ENCODE measurements at places on chromosomes 4 and X.

DNA sequence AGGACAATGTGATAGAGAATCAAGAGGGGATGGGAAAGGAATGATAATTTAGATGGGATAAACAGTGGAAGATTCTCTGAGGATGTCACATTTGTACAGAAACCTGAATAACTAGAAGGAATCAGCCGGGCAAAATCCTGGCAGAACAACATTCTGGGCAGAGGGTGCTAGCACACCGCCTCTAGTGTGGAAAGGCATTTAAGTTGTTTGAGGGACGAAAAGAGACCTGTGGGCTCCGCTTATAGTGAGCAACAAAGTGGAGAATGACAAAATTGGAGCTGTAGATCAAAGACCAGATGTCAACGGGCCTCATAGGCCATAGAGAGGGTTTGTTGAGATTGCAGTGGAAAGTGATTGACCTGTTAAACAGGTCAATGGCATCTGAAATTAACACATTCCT is 596.0 kb upstream of the SLIT2 start:
- no peak for DNase-seq

GRCh38 chr4:176781739-176782100 is 11.0 kb downstream of the VEGFC start:
- DNase-seq, result no peak

DNA sequence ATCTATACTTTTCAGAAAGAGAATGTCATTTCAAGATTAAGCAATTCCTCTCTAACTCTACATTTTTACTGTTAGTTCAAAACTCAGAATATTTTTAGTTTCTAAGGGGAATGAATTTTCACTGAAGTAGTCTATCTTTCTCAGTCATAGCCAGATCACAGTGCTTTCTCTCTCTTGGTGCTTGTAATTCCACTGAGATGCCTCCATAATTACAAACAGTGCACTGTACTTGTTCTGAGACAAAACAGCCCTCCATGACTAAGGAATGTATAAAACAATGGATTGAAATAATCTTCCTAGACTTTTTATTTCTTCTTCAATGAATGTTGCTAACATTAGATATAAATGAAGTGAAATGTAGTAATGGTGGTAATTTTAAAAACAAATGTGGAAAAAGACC is 603.2 kb upstream of the FAM241A start:
- DNase-seq, result no peak

- DNase-seq, result no peak
These were observed 411.7 kb downstream of the ARHGAP24 start for GRCh38 chr4:85886665-85887064.

DNA sequence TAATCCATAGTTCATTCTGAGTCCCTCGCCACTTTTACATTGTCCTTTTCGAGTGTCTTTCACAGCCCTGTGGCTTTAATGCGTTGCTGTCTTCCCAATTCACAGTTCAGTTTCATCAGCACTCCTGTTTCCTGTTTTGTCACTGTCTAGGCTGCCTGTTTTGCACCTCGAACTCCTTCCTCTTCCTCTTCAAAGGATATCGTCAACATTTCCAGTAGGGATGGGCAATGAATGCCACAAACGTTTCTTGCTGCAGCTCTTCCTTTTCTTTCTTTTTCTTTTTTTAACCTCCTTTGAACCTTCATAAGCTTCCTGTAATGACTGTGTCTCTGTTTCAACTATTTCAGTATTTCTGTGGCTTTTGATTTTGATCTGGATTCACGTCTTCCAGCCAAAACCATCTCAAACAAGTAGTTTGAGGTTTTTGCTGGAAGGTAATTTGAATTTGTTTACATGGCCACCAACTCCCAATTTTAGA is 105.4 kb downstream of the ANXA3 start:
- DNase-seq, result no peak

DNA sequence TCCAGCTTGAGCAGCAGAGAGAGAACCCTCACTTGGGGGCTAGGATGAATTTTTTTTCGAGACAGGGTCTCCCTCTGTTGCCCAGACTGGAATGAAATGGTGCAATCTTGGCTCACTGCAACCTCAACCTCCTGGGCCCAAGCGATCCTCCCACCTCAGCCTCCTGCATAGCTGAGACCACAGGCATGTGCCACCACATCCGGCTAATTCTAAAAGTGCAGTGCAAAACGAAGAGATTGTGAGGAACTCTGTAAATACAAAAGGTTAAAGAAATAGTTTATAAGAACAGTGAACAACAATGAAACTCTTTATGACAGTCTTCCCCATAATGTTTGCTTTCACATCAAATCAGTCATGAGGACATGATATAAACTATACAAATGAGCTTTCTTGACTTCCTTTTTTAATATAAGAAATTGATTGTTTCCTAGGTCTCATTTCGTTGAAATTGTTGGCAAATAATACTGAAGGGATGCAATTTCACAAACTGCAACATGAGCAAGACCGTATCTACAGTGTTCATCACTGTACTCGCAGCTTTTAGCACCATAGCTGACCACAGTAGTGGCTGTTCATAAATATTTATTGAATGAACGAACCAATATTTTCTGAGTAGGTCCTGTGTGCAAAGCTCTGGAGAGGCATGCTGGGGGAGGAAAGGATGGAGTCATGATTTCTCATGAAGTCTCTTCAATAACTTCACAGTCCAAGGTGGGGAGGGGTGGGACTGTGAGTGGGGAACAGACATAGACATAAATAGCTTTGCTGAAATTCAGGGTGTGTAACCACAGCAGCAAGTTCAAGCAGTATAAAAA is 116.1 kb downstream of the SHROOM3 start:
- no peak for DNase-seq

DNA sequence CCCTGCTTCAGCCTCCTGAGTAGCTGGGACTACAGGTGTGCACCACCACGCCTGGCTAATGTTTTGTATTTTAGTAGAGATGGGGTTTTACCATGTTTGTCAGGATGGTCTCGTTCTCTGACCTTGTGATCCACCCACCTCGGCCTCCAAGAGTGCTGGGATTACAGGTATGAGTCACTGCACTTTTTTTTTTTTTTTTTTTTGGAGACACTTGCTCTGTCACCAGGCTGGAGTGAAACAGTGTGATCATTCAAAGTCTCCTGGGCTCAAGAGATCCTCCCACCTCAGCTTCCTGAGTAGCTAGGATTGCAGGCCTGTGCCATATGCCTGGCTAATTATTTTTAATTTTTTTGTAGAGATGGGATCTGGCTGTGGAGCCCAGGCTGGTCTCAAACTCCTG is 338.8 kb downstream of the PPP3CA start:
- DNase-seq, result no peak

All from NCI-H2029 treated with DMSO at 0.1 percent for 48 hours (cell line).